ENCODE measurements at places on chromosomes 5 and 9.

DNA sequence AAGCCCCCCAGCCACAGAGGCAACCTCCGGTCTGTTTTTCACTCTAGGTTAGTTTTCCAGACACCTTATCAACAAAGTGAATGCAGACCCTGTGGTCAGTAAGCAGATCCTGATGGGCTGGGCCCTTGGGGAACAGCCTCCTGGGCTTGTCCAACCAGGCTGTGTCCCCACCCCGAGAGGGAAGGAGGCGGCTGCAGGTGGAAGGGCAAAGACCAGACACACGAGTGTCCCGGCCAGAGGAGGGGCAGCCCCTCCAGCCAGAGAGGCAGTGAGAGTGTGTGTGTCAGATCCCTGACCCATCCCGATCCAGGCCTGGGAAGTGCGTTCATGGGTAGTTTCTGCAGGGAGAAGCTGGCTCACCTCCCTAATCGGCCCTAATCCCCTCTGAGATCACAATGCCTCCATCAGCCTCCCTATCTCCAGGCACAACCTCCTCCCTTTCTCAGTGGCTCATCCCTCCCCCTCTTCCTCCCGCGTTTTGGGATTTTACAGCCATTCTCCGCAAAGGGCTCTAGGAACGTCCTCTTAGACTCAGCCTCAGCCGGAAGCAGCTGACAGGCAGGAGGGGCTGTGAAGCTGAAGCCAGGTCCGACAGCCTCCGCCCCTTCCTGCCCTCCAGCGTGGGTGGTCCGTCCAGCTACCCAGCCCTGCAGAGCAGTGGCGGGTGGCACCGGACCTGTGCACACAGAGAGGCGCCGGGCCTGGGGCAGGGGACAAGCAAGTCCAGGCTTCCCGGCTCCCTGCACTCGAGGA lies 9.7 kb downstream of the SLC12A7 start:
- no peak for DNase-seq

- DNase-seq = no peak
Observed at GRCh38 chr9:116435706-116436105, 251.4 kb upstream of the TRIM32 start.

DNA sequence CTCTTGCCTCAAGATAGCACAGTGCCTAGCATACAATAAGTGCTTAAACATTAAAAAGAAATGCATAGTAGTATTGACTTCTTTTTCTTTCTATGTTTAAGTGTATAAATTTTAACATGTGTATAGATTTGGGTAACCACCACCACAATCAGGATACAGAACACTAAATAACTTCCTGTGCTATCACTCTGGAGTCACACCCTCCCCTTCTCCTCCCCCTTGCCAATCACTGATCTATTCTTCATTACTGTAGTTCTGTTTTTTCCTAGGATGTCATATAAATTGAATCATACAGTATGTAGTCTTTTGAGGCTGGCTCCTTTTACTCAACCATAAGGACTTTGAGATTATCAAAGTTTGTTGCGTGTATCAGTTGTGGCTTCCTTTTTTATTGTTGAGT lies 68.5 kb downstream of the OSTF1 start:
- DNase-seq = no peak

GRCh38 chr5:151703227-151703626 lies 16.5 kb upstream of the SPARC start:
- DNase-seq = no peak

GRCh38 chr5:18764161-18764560 lies 1129.9 kb downstream of the TAF11L14 start:
- DNase-seq = no peak
